GM03348 (cell line): ENCODE measurements at places on chromosomes 7 and 10.

DNA sequence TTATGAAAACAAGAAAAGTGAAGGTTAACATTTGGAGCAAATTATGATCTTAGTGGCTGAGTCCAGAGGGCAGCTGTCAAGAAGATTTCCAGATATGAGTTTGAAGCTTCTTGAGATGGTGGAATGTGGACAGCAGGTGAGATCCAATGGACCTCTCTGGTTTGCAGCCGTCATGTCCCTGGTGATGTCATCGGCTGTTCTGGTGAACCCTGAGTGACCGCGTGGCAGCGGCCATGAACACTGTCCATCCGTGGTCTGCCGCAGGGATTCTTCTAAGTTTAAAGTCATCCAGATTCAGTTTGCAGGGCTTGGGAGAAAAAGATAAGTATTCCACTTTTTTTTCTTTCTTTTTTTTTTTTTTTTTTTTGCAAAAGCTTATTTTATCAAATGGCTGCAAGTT is 15.8 kb upstream of the VIPR2 start:
- no peak for DNase-seq

- no peak for DNase-seq
Measured at GRCh38 chr7:4809666-4810065, 34.2 kb downstream of the AP5Z1 start.

DNA sequence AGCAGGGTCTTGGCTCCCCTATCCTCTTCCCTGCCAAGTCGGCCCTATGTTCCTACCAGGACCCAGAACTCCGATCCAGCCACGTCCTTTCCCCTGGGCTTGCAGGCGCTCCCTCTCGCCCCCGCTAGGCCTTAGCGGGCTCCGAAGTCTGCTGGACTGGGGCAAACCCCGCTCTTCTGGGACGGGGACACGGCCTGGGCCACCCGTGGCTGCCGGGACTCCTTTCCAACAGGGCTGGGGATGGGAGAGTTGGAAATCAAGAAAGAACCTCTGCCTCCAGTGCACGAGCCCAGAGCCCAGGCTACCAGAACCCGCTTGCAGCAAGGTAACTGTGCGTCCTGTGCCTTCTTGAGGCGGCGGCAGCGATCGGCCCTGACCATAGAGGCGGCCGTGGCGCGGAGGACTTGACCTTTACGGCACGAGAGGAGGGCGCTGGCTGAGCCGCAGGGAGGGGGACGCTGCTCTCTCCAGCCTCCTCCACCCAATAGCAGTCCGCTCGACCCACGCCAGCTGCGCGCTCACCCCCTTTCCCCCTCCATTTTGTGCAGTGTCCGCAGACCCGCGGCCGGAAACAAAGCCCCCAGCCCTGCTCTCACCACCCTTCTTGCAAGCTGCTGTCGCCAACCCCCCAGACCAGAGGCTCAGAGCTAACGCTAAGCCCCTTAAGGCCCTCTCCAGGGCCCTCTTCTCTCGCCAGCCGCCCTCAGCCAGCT is 7.0 kb upstream of the HOXA11 start:
- DNase-seq, result no peak

GRCh38 chr7:55964261-55965099 is at the start of gene NIPSNAP2:
Gene NIPSNAP2 (plus strand): TSS chr7:55964585. CDS start chr7:55964610, 25 bp downstream.
- DNase-seq, result peak; percentile 96
